ENCODE measurements at places on chromosomes 2 and 18.

GRCh38 chr2:47005687-47006086, 90.1 kb upstream of the MCFD2 start:
- DNase-seq: no peak

DNA sequence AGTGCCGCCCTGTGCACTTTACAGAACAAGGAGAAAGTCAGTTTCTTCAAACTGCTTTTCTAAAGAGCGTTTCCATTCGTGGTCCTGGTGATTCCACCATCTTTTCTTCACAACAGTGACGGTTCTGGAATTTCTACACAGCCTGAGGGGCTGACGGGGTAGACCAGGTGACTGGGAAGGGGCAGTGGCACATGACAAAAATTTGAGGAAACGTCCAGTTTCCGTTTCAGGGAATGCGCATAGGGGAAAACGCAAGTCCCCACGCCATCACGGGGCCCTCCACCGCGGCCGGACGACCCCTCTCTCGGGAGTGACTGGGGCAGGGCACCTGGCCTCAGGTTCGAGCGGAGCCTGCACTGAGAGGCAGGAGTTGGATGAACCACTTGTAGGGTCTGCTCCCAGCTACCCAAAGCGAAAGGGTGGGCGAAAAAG, 980 bp upstream of the SPTBN1 start:
- DNase-seq: no peak

GRCh38 chr18:21203126-21203525, 38.9 kb upstream of the GREB1L start:
- DNase-seq: no peak

GRCh38 chr2:4556135-4556896, 852.9 kb downstream of the DCDC2C start:
- no peak for DNase-seq

GRCh38 chr2:187017438-187017837, 168.5 kb upstream of the ZSWIM2 start:
- no peak for DNase-seq

- DNase-seq: peak; percentile 49
Observed at GRCh38 chr18:59898093-59898492, 1.7 kb upstream of the PMAIP1 start.

- no peak for DNase-seq
Observed at GRCh38 chr2:204722691-204723090, 177.4 kb downstream of the PARD3B start.

- DNase-seq: no peak
Observed at GRCh38 chr2:29005331-29005730, 24.2 kb downstream of the TOGARAM2 start.

DNA sequence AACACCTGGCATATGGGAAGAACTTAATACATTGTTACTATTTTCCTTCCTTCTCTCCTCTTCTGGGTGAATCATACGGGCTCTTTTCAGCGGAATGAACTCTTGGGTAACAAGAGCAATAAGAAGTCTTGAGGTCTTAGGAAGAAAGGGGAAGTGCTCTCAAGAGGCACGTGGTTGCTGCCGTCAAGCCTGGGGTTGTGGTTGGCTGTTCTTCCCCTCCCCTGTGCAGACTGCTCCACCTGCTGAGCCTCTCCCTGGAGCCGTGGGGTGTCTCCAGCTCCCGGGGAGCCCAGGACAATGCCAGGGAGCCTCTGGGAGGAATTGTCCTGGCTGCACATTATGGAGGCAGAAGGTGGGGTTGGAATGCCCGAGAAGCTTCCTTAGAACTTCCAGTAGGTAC, 19.4 kb downstream of the TOGARAM2 start:
- no peak for DNase-seq

DNA sequence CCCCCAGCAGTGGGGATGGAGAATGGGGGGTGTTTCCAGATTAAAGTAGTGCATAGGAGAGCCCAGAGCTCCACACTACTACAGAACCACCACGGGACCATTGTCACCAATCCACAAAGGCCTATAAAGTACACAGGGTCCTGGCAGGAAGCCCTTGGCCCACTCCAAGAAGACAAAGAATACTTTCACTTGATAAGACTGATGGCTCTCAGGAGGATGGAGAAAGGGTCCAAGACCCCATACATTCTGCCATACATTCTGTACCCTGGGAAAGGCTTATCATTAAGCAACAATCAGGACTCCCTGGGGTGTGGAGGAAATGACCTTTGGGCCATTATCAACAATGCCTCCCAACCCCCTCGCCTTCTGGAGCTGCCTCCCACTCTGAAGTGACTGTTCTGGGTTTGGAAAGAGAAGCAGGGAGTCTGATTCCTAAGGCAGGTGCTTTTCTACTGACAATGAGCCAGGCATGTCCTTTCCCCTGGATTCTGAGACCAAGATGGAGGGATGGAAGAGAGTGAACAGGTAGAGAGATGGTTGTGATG, 85.4 kb downstream of the XDH start:
- DNase-seq: peak; percentile 82

DNA sequence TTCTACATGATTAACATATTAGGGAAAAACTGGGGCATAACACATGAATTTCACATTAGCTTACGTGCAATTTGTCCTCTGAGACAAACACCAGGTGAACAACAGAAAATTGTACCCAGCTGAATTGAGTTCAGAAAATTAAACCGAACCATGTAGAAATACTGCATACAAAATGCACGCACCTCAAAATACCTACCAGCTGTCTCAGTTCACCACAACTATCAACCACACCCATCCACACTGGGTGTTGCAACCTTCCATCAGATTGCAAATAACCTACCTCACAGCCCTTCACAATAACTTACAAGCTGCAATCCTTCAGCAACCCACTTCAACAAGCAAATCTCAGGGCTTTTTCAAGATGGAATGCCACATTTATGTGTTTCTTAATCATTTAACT, 55.9 kb downstream of the UNC50 start:
- no peak for DNase-seq
